ENCODE measurements at places on chromosomes 6 and 20.

- DNase-seq: no peak
Measured at GRCh38 chr6:51542475-51542874, 544.9 kb downstream of the PKHD1 start.

DNA sequence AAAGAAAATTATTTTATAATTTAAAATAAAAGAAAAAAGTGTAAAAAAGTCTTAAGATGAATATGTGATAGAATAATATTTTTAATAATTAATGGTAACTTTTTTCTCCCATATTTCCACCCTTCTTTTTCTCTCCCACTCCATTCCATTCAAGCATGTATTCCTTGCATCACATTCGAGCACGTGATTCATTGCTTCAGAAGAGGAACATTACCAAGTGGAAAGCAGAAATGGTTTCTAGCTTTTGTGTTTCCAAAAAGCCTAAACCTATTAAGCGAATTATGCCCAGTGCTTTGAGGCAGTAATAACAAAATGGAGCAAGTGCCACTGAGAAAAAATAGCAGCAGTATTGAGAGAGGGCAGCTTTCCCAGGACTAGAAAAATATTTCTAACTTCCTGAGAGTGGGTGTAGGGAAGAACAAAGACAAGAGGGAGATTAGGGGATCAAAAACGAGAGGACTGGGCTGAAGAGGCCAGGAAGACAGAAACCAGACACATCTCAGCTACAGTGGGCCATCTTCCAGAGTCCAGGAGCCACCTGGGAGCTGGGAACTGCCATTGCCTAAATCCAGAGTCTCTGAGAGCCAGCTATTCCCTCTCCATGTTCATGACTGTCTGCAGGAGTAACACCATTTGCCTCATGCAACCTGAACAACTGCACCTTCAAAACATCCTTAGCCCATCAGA is 15.0 kb upstream of the AKIRIN2 start:
- no peak for DNase-seq

DNA sequence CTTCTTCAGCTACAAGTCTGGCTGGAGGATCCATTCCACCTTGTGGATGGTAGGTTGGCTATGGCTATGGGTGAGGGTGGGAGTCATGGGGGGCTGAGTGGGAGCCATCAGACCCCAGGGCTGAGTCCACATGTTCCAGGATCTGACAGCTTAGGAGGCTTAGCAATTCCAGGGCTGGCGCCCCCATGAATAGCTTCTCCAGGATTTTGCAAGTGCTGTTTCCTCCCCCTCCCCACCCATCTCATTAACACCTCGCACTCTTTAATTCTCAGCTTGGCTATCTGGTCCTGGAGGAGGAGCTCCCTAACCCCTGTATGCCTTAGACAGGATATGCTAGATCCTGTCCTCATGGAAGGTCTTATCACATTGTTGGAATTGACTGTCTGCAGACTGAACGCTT is 39.0 kb upstream of the ANGPT4 start:
- no peak for DNase-seq

GRCh38 chr6:6890400-6890858 is 217.3 kb upstream of the RREB1 start:
- DNase-seq: no peak

GRCh38 chr6:134787261-134787877 is 162.5 kb downstream of the ALDH8A1 start:
- DNase-seq: no peak

DNA sequence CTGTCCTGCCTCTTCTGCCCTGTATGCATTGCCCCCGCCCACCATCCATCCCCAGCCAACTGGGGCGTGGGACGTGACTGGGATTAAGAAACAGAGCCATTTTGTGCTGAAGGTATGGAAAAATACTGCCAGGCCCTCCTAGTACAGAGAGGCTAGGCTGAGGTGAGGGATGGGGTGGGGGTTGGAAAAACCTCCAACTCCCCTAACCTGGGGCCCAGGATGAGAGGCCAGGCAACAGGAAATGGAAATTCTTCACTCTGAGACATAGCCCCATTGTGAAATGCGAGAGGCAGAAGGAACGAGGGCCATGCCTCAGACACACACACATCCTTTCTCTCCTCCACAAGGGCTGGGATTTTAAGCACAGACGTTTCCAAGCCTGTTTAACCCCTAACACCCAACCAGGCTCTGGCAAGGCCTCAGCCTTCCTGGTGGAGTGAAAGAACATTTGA is 19.9 kb downstream of the KCNK5 start:
- DNase-seq: no peak

DNA sequence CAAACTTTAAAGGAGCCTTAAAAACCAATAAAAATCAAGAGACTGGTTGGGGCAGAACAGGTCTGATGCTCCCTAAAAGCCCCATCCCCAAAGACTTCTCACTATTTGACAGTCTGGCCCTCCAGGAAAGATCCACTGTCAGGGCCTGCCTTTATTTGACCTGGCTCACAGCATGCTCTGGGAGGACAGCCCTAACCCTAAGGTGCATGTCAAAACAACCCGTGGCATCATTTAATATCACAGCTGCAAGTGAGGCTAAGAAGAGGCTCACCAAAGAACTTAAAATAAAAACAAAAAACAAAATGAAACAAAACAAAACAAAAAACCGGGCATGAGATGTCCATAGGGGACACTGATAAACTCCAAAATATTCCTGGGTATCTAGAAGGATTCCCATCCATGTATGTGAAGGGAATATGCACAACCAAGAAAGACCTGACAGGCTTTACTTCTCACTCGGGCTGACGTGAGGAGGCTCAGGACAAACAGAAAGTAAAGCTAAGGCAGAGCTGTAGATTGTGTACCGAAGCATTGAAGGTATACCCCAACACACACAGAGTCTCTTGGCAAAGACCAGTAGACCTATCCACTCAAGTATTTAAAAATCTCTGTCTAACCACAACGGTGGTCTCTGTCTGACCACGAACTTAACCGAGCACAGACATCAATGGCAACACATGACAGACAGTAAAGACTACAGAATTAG is 57.3 kb downstream of the AHI1 start:
- DNase-seq: no peak

GRCh38 chr6:72246926-72247325 is 360.6 kb downstream of the RIMS1 start:
- no peak for DNase-seq

GRCh38 chr6:515267-515666 is 123.7 kb downstream of the IRF4 start:
- DNase-seq: no peak

DNA sequence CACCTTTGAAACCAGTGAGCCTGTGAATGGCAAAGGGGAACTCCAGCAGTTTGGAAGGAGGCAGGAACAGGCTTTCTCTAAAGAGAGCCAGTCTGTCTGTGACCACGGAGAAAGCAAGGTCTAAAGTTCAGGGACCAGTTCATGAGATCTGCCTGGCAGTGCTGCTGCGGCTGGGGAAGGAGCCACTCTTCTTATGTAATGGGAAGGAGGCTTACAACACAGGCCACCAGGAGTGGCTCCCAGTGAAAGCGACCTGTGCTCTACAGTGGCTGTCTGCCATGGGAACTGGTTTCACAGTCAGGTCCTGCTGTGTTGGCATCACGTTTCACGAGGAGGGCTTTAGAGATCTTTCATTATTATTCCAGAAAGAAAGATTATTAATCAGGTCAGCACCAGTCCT is 291.9 kb upstream of the PRDM1 start:
- DNase-seq: no peak

DNA sequence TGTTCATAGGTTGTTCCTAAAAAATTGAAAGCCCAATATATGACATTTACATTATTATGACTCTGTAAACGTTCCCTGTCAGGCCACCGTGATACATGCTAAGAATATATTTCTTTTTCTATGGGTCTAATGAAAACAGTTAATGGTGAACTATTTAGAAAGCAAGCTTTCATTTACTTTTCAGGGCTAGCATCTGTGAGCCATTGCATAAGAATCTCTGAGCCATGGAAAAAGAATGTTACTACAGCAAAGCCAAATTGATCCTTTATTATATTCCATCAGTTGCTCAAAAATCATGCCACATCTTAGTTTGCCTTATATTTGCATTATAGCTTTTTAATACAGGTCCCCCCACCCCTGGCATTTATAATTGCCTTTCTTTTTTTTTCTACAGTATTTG is 275.5 kb downstream of the ZFAND3 start:
- no peak for DNase-seq

DNA sequence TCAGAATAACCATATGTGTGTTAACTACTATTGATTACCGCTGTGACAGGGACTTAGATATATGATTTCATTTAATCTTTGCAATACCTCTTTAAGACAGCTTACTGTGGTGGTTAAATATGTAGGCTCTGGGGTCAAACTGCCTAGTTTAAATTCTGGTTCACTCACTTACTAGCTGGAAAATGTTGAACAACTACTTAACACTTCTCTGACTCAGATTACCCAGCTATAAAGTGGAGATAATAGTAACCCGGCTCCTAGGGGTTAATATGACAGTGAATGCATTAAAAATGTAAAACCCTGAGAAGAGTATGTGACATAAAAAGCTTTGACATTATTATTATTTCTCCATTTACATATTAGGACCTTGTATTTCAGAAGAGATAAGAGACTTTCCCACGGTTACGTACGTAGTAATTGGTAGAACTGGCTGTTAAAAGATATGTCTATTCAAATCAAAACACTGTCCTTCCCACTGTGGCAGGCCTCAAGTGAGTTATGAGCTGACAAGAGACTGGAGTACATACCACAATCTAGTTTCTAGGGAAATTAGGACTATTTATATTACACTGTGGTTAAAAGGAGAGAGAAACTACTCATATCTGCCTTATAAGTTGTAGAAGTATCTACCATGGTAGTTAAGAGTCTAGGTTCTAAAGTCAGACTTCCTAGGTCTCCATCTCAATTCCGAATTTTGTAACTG is 4.4 kb upstream of the PLCB1 start:
- no peak for DNase-seq

- no peak for DNase-seq
Measured at GRCh38 chr20:63265891-63266515, 6.6 kb upstream of the ARFGAP1 start.

DNA sequence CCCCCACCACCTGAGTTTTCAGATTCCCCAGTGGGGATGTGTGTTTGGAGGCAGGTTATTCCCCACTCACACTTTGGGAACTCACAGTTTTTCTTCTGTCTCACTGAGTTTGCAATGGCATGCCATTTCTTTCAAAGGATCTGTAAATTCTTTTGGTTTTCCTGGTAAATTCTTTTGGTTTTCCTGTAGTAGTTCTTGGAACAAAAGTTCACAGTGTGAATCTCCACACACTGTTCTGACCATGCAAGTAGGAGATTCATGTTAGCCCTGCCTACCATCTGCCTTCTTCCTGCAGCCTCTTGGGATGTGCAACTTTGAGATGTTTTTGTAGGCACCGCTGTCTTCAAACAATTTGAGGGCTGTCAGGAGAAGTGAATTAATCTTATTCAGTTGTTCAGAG is 165.6 kb upstream of the OGFRL1 start:
- no peak for DNase-seq

DNA sequence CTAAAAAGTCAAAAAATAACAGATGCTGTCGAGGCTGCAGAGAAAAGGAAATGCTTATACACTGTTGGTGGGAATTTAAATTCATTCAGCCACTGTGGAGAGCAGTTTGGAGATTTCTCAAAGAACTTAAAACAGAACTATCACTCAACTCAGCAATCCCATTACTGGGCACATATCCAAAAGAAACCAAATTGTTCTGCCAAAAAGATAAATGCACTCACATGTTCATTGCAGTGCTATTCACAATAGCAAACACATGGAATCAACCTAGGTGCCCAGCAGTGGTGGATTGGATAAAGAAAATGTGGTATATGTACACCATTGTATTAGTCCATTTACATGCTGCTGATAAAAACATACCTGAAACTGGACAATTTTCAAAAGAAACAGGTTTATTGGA is 116.0 kb upstream of the VGLL2 start:
- no peak for DNase-seq

DNA sequence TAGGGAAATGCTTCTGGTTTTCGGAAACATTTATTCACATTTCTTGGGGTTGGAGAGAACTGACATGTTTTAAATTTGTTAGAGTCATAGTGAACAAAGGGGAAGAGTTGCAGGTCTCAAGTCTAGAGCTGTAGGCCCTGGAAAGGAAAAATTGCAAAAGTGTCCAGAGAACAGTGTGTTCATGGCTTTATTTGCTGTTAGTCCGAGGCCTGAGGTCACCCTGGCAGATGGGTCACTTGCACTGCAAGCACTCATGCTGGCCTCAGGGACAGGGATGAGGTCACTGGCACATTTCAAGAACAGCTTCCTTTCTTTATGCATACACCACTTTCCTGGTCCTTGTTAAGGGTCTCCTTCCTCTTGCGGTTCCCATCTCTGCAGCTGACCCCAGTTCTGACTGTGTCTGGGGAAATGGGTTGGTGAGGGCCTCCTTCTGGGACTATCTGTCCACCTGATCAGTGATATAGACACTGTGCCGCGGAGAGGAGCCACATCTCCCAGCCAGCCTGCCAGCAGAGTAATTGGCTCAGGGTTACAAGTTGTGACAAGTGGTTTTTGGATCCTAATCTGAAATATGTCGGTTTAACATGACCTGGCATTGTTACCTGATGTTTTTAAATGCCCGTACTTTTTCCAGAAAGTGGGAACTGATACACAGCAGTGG is 194.0 kb downstream of the EYA4 start:
- DNase-seq: no peak

- no peak for DNase-seq
Measured at GRCh38 chr6:73739096-73739495, 43.1 kb downstream of the CD109 start.

DNA sequence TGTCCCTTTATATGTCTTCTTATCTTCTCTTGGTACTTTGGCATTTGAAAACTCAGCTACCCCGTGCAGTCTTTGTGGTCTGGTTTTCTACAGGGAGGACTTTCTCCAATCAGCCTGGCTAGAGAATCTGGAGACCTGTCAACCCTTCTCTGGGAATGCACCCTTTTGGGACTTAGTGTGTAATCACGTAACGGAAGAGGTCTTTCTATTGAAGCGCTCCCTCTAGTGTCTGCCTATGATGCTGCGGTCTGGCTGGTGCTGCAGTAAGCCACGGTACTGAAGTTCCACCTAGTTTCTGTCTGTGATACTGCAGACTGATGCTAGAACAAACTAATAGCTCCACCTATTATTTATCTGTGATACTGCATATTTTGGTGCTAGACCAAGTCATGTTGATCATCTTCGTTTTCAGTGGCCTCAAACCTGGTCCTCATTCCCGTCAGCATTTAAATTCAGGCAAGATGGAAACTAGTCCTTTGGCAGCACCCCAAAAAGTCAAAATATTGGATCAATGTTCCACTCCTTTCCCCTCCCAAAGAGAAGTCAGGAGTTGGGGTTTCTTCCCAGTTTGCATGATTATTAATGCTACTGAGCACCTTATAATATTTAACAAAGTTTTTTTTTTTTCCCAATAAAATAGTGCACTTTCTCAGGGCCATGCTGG is 12.5 kb upstream of the SIRPB2 start:
- peak; percentile 41 for DNase-seq
